ENCODE measurements at places on chromosomes 11 and 22.

- no peak for DNase-seq
These were observed 85.7 kb downstream of the BLID start for GRCh38 chr11:122030286-122030685.

GRCh38 chr22:46471901-46472721, 65.3 kb downstream of the CELSR1 start:
- DNase-seq = no peak

- DNase-seq = no peak
These were observed 90.9 kb downstream of the ENTHD1 start for GRCh38 chr22:39802682-39803081.

DNA sequence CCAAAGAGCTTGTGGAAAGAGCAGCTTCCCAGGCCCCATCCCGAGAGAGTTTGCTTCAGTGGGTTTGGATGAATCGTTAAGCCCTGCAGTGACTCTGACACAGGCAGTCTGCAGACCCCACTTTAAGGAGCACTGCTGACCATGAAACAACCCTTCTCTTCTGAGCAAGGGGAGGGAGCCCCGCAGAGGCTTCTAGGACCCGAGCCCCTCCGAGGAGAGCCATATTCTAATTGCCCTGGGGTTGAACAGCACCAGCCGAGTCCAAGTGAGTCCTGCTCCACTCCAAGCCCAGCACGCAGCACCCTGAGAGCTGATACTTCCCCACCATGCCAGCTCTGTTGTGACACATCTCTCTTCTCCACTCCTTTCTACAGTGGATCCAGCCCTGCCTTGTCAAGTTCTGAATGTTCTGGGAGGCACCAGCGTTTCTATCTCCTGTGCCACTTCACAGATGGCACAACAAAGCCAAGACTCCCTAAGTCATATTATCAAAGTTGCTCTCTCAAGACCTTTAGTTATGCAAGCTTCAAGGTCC, 10.4 kb downstream of the USP2 start:
- no peak for DNase-seq

GRCh38 chr11:26953770-26954392, 40.0 kb upstream of the FIBIN start:
- DNase-seq = no peak

DNA sequence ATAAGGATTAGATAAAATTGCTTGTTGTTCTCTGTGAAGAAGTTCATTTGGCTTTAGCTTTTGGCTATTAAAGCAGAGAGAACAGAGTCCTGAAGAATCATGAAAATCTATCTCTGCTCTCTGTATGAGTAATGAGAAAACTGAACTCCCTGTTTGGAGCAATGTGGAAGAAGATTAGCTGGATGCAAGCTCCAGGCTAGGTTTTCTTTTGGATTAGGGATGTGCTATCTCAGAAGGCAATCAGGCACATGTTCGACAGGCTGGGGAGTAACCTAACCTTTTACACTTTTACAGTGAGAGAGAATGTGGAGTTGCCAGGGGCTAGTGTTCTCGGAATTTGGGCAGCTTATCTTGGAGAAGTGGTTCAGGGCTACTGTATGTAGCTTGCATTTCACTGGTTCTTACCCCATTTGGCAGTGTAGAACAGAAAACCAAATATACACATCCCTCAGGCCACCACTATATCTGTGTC, 8.5 kb upstream of the SLN start:
- DNase-seq = no peak

GRCh38 chr11:61349189-61349751, 12.4 kb downstream of the CYB561A3 start:
- no peak for DNase-seq

GRCh38 chr22:30325724-30326254, 952 bp downstream of the TBC1D10A start:
- peak; percentile 9 for DNase-seq

DNA sequence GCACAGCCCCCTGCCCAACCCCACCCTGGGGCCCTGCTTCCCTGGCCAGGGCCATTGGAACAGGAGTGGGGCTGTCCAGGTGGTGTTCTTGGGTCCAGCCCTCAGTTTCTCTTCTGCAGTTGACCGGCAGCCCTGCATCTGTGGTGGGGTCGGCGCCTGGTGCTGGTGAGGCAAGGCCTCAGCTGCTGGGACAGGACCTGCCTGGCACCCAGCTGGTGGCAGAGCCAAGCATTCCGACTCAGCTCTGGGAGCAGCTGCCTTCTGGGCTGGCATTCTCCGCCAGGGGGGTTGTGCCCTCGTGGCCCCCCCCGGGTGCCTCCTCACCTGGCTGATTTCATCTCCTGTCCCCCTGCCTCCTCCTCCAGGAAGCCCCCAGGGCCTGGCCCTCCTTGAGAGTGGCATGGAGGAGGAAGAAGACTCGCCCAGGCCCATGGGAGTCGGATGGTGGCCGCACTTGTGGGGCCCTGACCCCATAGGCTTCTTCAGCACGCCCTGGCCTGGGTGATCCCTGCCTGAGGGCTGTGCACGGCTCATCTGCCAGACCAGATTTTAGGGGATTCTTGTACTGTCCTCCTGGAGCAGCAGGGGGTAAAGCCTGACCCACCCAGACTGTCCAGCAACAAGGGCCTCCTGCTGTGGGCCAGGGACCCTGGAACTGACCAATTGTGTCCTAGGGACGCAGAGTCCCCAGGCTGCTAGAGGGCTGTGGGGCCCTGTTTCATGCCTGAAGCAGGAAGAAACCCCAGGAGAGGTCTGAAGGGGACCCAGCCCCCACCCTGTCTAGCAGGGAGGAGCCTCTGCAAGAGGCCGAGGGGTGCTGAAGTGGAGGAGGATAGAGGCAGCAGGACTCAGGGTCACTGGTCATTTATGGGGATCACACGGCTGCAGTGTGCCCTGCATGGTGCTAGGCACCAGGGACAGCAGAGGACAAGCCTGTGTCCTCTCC, 11.6 kb downstream of the CD81 start:
- no peak for DNase-seq

DNA sequence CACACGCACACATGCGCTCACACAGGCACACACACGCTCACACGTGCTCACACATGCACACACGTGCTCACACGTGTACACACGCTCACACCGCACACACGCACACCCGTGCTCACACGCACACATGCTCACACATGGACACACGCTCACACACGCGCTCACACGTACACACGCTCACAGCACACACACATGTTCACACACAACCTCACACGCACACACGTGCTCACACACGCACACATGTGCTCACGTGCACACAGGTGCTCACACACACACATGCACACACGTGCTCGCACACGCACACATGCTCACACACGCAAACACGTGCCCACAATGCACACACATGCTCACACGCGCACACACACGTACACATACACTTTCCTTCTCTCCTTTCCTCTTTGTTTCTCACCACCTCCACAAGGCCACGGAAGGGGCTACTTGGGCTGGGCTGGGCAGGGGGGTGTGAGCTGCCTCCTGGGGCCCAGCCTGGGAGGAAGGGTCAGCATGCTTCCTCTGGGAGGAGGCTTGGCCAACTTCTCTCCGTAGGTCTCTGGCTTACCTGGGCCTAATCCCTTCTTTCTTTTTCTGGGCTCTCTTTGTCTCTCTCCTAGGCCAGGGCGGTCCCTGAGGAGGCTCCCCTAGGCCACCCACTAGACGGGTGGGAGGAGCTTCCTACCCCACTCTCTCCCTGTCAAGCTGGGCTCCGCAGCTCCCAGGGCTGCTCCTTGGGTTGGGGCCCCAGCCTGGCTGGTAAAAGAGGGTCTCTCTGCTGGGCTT, 34.5 kb upstream of the PARVG start:
- DNase-seq = peak; percentile 28

DNA sequence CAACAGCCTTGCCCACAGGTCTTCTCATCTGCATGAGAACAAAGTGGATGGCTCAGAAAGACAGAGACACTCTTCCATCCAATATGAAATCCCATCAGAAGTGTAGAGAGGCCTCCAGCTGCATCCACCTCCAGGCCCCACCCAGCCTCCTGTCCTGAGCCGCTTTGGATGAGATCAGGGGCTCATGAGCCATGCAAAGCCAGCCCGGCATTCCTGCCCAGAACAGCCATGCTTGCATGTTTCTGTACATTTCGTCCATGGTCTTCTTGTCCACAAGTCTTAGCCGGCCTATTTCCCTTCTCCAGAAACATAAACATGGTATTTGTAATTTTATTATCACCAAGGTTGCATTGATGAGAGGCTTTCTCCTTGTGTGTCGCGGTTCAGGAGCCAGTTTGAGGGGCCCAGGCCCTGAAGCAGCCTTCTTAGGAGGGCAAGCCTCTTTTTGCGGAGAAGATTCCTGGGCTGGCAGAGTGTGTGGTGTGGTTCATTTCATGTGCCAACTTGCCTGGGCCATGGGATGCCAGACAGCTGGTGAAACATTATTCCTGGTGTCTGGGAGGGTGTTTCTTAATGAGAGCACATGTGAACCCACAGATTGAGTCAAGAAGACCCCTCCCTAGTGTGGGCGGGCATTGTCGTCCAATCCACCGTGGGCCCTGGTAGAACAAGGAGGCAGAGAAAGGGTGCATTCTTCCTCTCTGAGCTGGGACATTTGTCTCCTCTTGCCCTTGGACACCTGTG, 928.9 kb downstream of the TBC1D22A start:
- DNase-seq = no peak

DNA sequence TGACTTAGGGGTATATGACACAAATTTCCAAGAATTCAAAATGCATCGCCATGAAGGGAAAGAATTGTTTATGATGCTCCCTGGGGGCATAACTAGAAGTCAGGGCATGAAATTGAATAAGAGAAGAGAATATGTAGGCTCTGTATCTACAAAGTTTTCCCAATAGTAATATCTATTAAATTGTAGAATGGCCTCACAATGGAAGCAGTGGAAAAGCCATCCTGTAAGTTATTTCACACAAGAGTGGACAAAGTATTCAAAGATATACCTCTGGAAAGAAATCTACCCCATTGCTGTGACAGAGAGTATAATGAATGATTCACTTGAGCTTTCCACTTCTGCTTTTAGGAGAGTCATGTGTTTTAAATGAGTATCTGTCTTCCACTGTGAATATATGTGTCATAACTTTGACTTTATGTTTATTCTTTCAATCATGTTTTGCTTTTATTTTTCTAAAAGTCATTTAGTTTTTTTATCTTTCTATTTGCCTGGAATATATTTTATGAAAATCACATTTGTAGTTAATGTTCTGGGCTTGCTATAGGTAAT, 65.7 kb upstream of the DDI1 start:
- no peak for DNase-seq

DNA sequence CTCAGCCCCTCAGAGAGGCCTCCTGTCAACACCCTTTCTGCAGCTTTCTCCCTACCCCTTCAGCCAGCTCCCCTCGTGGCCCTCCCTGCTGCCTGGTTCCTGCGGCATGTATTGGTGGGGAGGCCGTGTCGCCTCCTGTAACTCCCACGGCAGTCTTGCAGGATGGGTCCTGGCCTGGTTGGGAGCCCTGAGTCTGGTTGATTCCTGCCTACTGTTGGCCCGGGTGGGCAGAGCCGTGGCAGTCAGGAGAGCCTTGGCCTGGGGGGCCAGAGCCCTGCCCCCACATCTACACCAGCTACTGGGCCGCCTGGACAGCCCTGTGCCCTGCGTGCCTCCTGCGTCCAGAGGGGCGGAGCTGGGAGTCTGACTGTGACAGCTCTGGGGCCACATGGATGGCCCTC, 30.3 kb upstream of the GRAMD4 start:
- no peak for DNase-seq

GRCh38 chr22:29331658-29332300, 16.3 kb upstream of the RASL10A start:
- no peak for DNase-seq

DNA sequence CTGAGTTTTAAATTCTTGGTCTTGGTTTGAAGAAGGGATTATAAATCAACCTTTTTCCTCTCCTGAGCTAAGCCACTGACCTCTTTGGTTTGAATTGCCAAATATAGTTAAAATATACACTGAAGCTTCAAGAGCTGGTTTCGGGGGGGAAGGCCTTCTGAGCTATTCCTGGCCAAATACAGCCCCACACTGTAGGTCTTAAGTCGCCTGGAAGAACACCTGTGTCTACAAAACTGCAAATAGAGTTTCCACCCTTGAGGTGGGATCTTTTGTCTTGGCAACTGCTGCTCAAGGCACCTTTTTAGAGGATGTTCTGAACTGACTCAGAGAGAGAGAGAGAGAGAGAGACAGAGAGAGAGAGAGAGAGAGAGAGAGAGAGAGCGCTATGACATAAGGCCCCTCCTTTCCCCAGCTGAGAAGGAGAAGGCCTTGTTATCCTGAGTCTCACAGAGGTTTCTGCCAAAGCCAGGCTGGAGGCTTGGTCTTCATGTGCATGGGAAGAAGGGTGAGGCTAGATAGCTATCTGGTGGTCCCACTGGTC, 5.5 kb downstream of the ADM start:
- DNase-seq = no peak

- DNase-seq = no peak
These were observed 33.6 kb downstream of the CYP2R1 start for GRCh38 chr11:14858404-14858803.

GRCh38 chr22:47309946-47310345, 547.5 kb downstream of the TBC1D22A start:
- DNase-seq = no peak

- DNase-seq = no peak
These were observed 227.2 kb downstream of the FAM76B start for GRCh38 chr11:95562196-95562921.

DNA sequence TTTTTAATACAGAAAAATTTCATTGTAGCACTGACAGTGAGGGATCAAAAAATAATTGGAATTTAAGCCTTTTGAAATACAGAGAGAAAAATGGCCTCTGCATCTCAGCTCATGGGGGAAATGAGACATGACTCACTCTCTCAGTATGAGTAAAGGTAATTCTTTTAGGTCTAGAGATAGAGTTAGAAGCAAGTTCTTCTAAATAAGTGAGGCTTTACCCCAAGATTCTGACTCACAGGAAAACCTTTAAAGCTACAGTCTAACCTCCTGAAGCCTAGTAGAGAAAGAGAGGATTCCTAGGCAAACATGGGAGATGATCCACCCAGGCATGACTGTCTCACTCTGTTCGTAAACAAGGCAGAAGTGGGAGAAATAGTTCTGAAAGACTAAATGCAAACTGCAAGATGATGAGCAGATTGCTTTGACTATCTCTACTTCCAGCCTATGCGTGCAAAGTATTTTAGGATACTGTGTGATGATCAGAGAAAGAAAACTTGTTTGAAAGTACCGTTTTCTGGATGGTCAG, 1003.3 kb upstream of the CCDC90B start:
- DNase-seq = peak; percentile 39

All from eye (tissue), 1 donor.